ENCODE measurements at places on chromosomes 6 and 20.

- no peak for DNase-seq
Observed at GRCh38 chr20:36971103-36971502, 19.6 kb upstream of the SAMHD1 start.

GRCh38 chr6:33272275-33273128 lies 627 bp downstream of the RPS18 start:
- DNase-seq = no peak

DNA sequence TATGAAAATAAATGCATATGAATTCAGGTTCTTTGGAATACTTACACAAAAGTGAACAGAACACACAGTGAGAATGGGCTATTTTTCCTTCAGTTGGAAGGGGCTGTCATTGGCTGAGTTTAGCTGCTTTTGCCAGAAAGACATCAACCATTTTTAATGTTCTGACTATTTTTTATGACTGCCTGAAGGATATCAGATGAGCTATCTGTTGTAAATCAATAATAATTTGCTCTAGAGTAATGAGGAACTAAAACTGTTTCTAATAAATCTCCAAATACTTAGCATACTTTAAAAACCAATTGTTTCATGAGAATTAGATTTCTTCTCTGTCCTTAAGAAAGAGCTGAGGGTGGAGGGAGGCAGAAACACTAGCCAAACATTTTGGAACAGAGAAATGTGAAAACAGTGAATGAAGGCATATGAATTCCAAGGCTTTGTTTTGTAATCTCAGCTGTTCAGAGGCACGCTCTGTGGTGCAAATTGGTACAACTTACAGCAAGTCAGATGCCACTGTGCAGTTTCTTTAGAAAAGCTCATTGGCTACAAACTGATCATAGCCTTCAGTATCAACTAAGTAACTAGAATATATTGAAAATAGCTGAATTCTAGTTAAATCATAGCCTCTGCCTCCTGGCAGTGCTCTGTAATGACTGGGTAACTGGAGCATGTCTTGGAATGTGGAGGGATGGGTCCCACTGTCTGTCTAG lies 228.9 kb upstream of the JAG1 start:
- DNase-seq = no peak

- no peak for DNase-seq
Observed at GRCh38 chr6:26430787-26431186, 9.5 kb upstream of the BTN3A3 start.

GRCh38 chr6:147382945-147383554 lies 125.4 kb upstream of the SAMD5 start:
- DNase-seq = no peak

- DNase-seq = no peak
Observed at GRCh38 chr20:25280051-25280573, 32.2 kb downstream of the PYGB start.

GRCh38 chr6:35073766-35074471 lies 67.2 kb downstream of the TCP11 start:
- no peak for DNase-seq

- no peak for DNase-seq
Observed at GRCh38 chr6:128554302-128554701, 33.9 kb upstream of the PTPRK start.

- no peak for DNase-seq
Observed at GRCh38 chr6:166487148-166487547, 99.3 kb downstream of the RAMACL start.

GRCh38 chr6:134358320-134358719 lies 40.4 kb upstream of the SGK1 start:
- no peak for DNase-seq

DNA sequence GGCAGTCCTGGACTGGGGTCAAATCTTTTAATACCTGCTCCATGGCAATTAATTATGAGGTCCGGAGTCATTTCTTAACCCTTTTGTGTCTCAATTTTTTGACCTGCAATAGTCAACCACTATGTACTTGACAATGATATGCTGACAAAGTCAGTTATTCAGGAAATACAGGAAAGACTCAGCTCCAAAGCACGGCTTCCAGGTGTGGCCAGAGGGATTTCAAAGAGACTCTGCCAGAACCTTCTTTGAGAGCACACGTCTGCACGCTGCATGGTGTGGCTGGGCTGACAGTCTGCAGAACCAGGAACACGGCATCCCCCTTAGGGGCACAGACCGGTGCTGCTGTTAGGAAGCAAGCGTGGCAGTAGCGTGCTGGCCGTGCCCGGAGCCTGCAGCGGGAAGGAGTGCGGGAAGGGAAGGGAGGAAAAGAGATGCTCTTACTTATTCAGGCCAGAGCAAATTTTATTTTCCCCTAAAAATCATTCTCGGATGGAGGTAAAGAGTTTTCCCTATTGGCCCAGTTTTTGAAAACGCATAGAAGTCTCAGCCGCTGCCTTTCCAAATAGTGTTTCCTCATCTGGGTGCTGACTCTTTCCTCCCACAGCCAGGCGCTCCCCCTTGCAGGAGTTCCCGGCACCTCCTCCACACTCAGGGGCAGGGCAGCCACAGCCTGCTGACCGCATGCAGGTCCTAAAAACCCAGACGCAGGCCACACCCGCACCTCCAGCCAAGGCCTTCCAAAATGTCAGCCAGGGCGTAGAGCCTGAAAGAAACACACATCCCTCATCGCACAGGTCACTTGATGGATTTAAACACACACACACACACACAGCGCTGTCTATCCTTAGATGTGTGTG lies 187.4 kb upstream of the SNX9 start:
- DNase-seq = no peak

DNA sequence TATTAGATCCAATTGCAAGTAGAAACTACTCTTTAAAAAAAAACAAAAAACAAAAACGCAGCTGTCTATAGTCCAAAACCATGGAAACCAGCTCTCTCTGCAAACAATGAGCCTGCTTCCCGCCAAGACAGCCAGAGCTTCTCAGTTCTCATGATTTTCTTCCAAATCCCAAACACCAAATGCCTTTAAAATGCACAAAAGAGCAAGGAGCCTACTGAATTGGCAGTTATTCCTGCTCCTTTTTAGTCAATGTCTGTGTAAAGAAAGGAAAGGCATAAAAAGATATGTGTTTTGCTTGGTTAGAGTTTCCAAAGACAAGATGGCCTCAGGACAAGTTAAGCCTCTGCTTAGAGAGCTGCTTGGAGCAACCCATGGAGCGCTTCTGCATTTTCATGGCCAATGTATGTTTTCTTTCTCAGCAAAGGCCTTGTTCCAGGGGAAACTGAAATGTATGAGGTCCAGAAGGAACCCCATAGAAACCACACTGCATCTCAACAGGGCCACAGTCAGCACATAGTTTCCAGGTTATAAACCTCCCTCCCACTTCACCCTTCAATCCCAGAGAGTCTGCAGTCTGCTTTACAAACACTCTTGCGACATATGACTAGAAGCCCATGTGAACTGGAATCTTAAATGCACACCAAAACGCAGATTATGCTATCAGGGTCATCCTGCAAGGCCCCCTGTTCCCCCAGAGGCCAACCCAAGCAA lies 209.3 kb upstream of the TAB2 start:
- DNase-seq = no peak

DNA sequence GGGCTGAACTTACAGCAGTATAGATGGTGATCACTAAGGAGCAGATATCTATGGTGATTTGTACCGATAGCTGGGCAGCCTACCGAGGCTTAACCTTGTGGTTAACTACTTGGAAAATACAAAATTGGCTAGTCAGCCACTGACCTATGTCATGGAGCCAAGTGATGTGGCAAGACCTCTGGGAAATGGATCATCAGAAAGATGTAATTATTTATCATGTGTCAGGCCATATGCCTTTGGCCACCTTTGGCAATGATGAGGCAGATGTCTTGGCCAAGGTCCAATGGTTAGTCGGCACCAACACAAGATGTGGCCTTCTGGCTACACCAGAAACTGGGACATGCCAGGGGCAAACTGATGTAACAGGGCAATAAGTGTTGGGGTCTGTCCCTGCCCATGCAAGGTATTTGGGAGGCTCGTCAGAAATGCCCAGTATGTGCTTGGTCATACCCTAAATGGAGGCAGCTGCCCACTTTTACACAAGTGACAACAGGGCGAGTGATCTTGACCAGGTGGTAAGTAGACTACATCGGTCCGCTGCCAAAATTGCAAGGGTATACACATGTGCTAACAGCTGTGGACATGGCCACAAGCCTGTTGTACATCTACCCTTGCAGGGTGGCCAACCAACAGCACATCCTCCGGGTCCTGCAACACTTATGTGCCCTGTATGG lies 30.1 kb downstream of the HDDC2 start:
- DNase-seq = no peak

All from right atrium auricular region (tissue), 2 donors.